NCI-H2081 (cell line): ENCODE measurements at places on chromosomes 3 and 15.
A peak's percentile ranks its signal among the peaks of the same experiment; 100 is the strongest.

DNA sequence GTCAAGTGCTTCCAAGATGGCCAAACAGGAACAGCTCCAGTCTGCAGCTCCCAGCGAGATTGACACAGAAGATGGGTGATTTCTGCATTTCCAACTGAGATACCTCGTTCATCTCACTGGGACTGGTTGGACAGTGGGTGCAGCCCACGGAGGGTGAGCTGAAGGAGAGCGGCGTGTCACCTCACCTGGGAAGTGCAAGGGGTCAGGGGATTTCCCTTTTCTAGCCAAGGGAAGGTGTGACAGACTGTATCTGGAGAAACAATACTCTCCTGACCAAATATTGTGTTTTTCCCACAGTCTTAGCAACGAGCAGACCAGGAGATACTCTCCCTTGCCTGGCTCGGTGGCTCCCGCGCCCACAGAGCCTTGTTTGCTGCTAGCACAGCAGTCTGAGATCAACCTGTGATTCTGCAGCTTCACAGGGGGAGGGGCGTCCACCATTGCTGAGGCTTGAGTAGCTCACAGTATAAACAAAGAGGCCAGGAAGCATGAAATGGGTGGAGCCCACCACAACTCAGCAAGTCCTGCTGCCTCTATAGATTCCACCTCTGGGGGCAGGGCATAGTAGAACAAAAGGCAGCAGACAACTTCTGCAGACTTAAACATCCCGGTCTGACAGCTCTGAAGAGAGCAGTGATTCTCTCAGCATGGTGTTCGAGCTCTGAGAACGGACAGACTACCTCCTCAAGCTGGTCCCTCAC lies 293.5 kb upstream of the SUCLG2 start:
- no peak for DNase-seq

- no peak for DNase-seq
Measured at GRCh38 chr3:144556392-144556791, 584.8 kb downstream of the DIPK2A start.

DNA sequence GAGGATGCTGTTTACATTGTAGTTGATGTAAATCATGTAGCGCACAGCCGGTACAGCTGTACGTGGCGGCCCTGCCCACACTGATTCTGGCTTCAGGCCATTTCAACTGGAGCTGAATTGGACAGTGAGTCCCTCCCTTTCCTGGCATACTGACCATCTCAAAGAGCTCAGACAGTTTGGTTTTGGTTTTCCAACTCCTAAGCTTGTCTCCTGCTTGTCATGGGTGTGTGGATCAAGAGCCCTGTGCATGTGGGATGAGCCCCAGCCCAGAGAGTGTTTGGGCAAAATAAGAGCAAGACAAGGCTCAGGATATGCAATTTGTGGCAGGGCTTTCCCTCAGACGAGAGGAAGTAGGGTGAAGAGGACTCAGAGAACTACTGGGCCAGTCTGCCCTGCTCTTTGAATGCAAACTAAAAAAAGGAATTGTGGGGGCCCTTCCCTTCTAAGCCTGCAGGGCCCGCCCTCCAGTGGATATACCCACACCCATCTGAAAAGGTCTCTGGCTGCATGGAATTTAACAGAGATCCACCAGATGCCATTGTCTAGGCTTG lies 13.3 kb downstream of the ITGA11 start:
- peak; percentile 40 for DNase-seq

- no peak for DNase-seq
Measured at GRCh38 chr3:50314816-50315215, 7.7 kb downstream of the HYAL2 start.

DNA sequence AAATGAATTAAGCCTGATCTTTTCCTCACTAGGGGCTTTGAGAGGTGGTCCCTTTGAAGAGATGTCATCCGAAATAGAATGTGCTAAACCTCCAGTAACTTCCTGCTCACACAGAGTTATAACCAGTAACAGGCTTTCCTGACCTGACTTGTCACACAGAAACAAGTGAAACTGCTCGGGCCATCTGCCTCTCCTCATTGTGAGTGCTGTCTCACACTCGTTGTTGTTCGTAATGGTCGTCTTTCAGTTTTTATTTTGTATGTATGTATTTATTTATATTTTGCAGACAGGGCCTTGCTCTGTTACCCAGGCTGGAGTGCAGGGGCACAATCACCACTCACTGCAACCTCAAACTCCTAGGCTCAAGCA lies 24.0 kb downstream of the ACSBG1 start:
- no peak for DNase-seq
